ENCODE measurements at places on chromosomes 7 and 10.

- DNase-seq, result no peak
Measured at GRCh38 chr10:71582019-71582418, 137.6 kb downstream of the C10orf105 start.

- no peak for DNase-seq
Measured at GRCh38 chr10:11625019-11625735, 13.7 kb upstream of the USP6NL start.

- DNase-seq, result no peak
Measured at GRCh38 chr7:65453341-65454030, 79.8 kb downstream of the ZNF92 start.

DNA sequence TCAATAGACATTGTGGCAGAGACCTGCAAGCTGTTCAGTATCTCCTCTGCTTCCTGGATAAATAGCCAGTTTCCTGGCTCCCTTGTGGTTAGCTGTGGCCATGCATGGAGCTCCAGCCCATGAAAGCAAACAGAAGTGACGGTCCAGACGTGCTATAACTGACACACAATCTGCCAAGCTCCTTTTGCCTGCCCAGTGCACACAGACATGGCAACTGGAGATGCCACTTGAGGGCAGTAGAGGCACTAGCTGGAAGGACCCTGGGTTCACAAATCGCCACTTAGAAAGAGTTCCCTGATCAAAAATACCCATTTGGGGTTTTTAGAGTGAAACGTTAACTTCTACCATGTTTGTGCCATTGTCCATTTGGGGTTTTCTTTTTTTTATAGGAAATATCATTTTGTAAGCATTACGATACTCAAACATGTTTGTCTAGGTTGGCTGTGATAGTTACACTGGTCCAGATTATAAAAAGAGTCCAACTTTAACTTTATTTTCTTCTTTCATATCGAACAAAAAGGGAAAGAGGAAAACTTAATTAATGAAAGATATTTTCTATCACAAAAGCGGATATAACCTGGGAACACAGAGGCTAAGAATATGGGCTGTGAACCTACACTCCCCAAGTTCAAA, 31.3 kb downstream of the KIN start:
- DNase-seq, result no peak

GRCh38 chr10:124266468-124267230, 152.1 kb downstream of the OAT start:
- DNase-seq, result no peak

GRCh38 chr10:111600772-111601171, 523.9 kb downstream of the ADRA2A start:
- no peak for DNase-seq

GRCh38 chr7:68216051-68216450, 1219.4 kb downstream of the TYW1 start:
- DNase-seq, result no peak

- DNase-seq, result no peak
Measured at GRCh38 chr7:57354679-57355338, 95.2 kb upstream of the ZNF716 start.

GRCh38 chr7:23971031-23971430, 261.0 kb downstream of the STK31 start:
- no peak for DNase-seq

DNA sequence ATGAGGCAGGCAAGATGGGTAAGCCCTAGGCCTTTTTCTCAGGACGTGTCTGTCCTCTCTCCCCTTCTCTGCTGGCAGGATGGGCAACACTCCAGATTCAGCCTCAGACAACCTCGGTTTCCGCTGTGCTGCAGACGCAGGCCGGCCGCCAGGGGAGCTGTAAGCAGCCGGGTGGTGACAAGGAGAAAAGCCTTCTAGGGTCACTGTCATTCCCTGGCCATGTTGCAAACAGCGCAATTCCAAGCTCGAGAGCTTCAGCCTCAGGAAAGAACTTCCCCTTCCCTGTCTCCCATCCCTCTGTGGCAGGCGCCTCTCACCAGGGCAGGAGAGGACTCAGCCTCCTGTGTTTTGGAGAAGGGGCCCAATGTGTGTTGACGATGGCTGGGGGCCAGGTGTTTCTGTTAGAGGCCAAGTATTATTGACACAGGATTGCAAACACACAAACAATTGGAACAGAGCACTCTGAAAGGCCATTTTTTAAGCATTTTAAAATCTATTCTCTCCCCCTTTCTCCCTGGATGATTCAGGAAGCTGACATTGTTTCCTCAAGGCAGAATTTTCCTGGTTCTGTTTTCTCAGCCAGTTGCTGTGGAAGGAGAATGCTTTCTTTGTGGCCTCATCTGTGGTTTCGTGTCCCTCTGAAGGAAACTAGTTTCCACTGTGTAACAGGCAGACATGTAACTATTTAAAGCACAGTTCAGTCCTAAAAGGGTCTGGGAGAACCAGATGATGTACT, 13.1 kb downstream of the PHKG1 start:
- DNase-seq, result no peak

DNA sequence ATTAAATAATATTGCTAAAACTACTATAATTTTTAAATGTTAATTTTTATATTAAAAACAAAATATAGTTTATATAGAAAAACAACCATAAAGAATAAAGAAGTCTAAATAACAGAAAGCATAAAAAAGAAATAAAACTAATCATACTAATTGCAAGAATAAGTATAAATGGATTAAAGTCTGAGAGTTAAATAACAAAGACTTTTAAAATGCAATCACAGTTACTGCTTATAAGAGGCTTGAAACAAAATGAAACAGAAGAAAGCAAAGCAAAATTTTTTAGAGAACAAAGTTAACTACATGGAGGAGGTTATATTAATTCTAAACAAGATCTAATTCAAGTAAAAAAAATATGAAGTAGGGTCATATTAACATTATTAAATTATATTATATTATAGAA, 41.1 kb downstream of the PRR15 start:
- DNase-seq, result no peak

GRCh38 chr7:55591282-55591931, 19.1 kb upstream of the VOPP1 start:
- DNase-seq, result no peak

DNA sequence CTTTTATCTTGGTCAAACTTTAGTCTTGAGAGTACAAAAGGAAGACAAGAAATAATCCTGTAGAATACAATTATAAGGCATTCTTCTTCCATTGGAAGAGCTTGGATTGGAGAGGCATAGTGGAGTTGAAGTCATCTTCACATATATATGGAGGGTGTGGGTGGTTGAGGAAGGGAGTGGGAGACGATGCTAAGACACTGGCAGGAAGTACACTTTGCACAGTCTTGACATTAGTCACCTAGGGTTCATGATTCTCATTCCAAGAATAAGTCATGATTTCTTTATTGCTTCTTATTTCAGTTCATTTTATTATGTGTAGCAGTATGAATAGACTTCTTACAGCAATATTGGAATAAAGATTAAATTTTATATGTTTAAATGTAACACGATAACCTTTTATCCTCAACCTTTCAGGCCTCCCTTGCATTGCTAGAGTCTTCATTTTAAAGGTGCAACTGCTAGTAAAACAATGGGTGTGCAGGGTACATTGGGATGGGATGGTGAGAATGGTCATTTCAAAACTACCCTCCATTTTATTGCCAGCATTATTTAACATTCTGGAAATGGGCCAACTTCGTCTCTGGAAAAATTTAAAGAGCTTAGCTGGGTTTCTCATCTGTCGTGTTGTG, 12.3 kb upstream of the SLC26A3 start:
- DNase-seq, result no peak

DNA sequence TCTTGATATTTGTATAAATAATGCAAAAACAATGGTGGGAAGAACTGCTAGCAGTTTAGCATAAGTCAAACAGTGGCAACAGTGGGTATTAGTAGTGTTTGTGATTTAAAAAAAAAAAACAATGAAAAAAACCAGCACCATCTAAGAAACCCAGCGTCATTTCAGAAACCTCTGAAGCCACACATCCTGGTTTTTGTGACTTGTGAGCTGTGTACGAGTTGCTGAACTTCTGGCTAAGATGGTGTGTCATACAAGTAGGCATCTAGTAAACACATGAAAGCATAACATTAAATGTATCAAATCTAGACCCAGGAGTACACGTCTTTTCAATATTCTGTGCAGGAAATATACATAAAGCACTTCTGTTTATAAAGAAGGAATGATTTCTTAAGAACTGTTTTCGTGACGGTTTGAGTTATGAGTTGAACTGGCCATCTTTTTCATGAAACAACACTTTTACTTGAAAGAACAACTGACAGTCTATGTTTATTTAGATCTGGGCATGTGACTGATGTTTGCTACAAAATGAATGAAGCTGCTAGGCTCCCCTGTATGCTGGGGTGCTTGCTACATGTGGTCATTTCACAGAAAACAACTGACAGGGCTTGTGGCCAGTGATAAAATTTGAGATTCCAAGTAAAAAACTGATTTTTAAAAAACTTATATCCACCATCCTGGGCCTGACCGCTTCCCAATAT, 143.5 kb downstream of the PIP4K2A start:
- DNase-seq, result no peak

DNA sequence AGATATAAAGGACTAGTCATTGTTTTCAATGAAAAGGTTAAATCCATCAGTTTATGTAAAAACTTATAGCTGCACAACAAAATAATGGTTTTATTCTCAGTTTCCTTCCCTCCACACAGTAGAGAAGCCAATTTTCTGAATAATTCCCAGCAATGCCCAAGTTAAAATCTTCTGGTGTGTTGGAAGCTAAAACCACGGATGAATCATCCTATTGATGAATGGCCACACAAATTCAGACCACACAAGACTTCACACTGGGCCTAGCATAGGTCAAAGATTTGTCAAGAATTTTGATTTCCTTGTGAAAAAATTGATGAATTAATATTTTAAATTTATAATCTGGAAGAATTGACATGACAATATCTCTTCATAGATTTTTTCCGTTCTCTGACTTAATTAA, 617.6 kb downstream of the INHBA start:
- DNase-seq, result no peak

DNA sequence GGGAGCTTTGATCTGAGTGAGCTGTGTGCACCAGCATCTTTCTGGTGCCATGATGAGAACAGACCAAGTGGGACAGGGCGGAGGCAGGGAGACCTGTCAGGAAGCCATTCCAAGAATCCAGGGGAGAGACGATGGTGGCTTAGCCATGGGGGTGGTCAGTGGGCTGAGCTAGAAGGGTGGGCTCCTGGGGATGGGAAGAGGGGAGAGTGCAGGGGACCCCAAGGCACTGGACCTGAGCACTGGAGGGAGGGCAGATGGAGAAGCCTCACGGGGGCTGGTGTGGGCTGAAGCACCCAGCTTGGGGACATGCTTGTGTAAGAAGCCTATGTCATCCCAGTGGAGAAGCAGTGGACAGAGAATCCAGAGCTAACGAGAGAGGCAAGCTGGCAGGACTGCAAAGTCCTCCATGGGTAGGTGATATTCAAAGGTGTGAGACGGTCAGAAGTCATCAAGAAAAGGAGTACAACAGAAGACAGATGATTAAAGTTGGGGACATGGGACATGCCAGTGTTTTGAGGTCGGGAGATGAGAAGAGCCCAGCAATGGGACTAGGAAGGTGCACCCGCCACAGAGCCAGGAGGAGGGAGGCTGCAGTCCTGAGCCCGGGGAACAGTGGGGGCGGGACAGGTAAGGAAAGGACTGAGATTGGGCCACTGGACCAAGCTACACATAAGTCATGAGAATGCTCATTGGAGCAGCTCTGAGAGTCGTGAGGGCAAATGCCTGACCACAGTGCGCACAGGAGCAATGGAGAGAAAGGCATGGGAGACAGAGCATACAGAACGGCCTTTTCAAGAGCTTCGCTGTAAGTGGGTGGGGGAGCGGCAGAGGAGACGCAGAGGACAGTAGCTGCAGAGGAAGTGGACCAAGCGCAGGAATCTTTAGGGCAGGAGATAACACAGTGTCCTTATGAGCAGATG, 72.0 kb downstream of the GRID1 start:
- no peak for DNase-seq

GRCh38 chr10:129207297-129207696, 259.7 kb upstream of the MGMT start:
- no peak for DNase-seq

- DNase-seq, result no peak
Measured at GRCh38 chr7:76129366-76129765, 72.3 kb upstream of the SRRM3 start.

GRCh38 chr7:141251957-141252356, 178.1 kb downstream of the TMEM178B start:
- DNase-seq, result no peak

DNA sequence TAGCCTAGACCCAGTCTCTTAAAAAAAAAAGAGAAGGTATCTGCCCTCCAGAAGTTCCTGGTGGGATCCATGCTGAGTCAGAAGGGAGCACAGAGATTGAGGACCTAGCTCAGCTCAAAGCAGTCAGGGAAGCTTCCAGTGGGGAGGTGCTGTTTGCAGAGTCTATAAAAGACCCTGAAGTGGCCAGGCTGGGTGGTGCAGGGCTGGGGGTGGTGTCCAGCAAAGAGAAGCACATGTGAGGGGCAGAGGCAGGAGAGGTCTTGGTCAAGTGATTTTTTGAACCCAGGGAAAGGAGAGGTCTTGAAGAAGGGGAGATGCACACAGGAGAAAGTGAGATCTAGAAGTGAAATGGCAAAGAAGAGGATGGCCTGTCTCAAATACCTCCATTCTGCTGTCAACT, 130.4 kb upstream of the PODXL start:
- DNase-seq, result no peak

DNA sequence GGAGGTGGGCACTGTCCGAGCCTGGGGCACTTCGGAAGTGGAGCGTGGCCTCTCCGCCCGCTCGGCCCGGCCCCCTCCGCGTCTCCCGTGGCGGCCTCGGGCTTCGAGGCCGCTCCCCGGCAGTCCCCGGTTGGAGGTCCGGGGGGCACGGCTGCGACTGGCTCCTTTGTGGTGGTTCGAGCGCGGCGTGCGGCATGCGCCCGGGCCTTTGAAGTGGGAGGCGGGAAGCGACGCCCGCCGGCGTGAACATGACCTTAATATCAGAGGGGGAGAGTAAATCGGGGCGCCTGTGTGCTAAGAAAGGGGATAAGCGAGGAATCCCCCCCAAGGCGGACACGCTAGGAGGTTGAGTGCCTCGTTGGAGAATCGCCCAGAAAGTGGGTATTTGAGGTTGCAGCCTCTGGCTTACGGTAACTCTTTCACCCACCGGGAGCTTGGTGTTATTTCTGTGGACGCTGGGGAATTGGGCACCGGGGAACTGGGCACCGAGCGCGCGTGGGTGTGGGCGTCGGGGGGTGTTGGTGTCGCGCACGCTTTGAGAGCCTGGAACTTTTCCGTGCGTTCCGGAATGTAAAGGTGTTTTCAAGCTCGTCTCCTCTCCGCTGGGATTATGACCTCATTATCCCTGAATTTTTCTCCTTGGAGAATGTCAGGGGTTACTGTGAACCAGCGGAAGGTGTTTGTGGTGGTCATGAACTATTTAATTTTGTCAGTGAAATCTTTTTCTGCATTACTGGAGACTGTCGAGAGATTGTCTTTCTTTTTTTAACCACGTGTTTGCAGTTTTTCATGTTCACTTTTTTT, 660 bp downstream of the SUV39H2 start:
- peak; percentile 35 for DNase-seq

DNA sequence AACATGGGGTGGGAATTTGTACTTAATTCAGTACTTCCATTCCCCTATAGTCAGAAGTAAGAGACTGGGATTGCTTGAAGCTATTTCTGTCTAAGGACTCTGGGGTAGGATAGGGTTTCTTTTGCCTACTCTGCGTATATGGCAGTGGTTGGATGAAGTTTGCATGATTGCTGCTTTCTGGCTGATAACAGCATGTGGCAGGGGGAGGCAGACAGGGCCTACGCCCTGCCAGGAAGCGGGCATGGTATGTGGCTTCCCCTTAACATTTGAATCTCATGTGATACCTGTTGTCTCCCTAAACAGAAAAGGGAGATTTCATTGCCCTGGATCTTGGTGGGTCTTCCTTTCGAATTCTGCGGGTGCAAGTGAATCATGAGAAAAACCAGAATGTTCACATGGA, 57.1 kb downstream of the TACR2 start:
- no peak for DNase-seq
